ENCODE measurements at places on chromosomes 7 and 10. TPM values are rescaled to one million over a fixed set of nuclear protein-coding genes. Genes with fewer than 3 reads are reported as not detected.

The KIF5B gene
- 76.9 TPM for total RNA-seq

The EGFR gene
- 324 TPM for total RNA-seq

The CUBN gene
- total RNA-seq: 0.07 TPM

The AQP1 gene
- total RNA-seq: 4.8 TPM

The C7orf33 gene
- total RNA-seq: not detected

The FOXI2 gene
- not detected for total RNA-seq

The ACTL6B gene
- total RNA-seq: not detected

The DLD gene
- 157 TPM for total RNA-seq

The OR2A42 gene
- total RNA-seq: not detected

The TEX47 gene
- total RNA-seq: not detected

The C10orf62 gene
- 0.45 TPM for total RNA-seq

The HTR5A gene
- total RNA-seq: not detected

The CACNB2 gene
- not detected for total RNA-seq

The KAZALD1 gene
- 21.2 TPM for total RNA-seq

The IFIT1B gene
- total RNA-seq: not detected

The MEPCE gene
- total RNA-seq: 62.6 TPM

The RBP3 gene
- total RNA-seq: not detected

The RNF148 gene
- 0.72 TPM for total RNA-seq

The TRIM73 gene
- total RNA-seq: 16.7 TPM

The PLCE1 gene
- total RNA-seq: 15.2 TPM

The CRPPA gene
- total RNA-seq: 8.0 TPM

The RELN gene
- total RNA-seq: 0.08 TPM

The HOXA3 gene
- total RNA-seq: 50.5 TPM

The PDZD8 gene
- 13.1 TPM for total RNA-seq

The PON3 gene
- total RNA-seq: 1.5 TPM

The HDAC9 gene
- 14.7 TPM for total RNA-seq

The DYNC1I1 gene
- total RNA-seq: not detected

The ATP5F1C gene
- total RNA-seq: 284 TPM

The CYP3A4 gene
- total RNA-seq: not detected

The CNTNAP2 gene
- total RNA-seq: not detected

The PLPP4 gene
- not detected for total RNA-seq

The GSTO2 gene
- total RNA-seq: 3.3 TPM

The PON1 gene
- not detected for total RNA-seq

The BAZ1B gene
- total RNA-seq: 88.4 TPM

The MYO1G gene
- total RNA-seq: 0.24 TPM

The ATOH7 gene
- not detected for total RNA-seq

The CTAGE15 gene
- total RNA-seq: 0.20 TPM

The ERVW-1 gene
- not detected for total RNA-seq

The TAS2R5 gene
- total RNA-seq: 1.1 TPM

The ADARB2 gene
- total RNA-seq: not detected

The PRKG1 gene
- 0.68 TPM for total RNA-seq

The BTAF1 gene
- 19.0 TPM for total RNA-seq
